Stimulated activated CD8-positive, alpha-beta memory T cell treated with anti-CD3 and anti-CD28 coated beads, Interleukin-4, amount 100 ng/mL, for 4 hours (primary cell): ENCODE measurements at places on chromosomes 12 and 14.

GRCh38 chr12:4460761-4461160 is 15.1 kb upstream of the FGF6 start:
- no peak for DNase-seq

- no peak for DNase-seq
Observed at GRCh38 chr12:89831310-89832095, 122.9 kb upstream of the ATP2B1 start.

DNA sequence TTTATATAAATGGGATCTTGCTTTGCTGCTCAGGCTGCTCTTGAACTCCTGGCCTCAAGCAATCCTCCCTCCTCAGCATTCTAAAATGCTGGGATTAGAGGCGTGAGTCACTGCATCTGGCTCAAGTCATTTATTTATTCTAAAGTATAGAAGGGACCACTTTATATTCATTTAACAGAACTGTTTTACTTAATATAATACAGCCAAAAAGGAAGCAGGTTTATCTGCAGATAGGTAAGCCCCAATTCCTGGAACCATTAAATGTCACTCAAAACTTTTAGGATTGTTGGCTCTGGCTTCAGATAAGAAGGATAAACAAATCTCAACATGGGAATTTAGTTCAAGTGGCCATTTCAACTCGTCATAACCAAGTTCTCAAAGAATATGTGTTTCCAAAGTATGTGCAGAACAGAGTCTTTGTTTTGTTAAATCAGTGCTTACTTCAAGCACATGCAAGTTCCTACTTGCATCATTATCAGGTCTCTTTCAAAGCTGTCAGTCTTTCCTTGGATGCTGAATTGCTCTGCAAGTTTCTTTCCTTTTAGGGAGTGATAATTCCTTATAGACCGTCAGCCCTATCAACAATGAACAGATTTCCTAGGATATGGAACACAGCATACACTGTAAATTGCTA is 60.4 kb downstream of the KITLG start:
- no peak for DNase-seq

- no peak for DNase-seq
Observed at GRCh38 chr12:15732341-15733061, 56.7 kb downstream of the EPS8 start.

DNA sequence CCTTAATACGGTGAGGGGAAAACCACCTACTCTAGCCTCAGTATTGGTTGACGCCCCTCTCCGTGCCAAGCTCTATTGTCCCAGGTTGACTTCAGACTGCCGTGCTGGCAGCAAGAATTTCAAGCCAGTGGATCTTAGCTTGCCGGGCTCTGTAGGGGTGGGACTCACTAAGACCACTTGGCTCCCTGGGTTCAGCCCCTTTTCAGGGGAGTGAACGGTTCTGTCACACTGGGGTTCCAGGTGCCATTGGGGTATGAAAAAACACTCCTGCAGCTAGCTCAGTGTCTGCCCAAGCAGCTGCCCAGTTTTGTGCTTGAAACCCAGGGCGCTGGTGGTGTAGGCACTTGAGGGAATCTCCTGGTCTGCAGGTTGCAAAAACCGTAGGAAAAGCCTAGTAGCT is 107.1 kb downstream of the NUBPL start:
- DNase-seq, result no peak

- no peak for DNase-seq
Observed at GRCh38 chr12:50746431-50746830, 17.5 kb upstream of the ATF1 start.

DNA sequence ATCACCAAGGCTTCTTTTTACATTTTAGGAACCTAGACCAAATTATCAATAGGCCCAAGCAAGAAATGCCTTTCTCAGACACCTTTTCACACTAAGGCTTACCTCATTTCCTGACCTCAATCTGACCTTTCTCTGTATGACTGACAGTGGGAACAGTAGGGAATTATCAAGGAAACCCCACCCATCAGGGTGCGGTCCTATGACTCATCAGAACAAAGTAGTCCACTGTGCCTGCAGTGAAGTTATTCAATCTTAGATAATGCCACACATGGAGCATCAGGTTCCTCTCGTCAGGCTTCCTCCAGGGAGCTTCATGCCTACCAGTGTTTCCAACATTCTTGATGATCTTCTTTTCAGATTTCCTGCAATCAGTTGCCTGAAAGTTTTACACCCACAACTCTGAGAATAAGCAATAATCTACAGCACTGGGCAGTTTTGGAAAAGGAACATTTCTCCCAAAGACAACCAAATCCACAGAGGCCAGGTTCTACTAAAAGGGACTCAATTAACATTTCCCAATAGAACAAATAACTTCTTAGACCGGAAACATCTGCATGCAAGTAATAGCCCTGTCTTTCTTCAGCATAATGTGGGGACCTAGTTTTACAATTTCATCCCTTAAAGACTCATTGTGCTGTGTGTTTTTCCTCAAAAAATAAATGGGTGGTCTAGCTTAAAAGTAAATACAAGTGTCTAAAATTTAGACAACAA is 35.9 kb upstream of the TMTC2 start:
- no peak for DNase-seq

GRCh38 chr12:62948123-62948522 is 13.2 kb upstream of the PPM1H start:
- no peak for DNase-seq

- DNase-seq, result no peak
Observed at GRCh38 chr14:64801800-64802199, 77.9 kb downstream of the SPTB start.

GRCh38 chr14:86838363-86838762 is 1154.6 kb downstream of the GALC start:
- DNase-seq, result no peak

- no peak for DNase-seq
Observed at GRCh38 chr14:63426838-63427352, 108.2 kb upstream of the GPHB5 start.

DNA sequence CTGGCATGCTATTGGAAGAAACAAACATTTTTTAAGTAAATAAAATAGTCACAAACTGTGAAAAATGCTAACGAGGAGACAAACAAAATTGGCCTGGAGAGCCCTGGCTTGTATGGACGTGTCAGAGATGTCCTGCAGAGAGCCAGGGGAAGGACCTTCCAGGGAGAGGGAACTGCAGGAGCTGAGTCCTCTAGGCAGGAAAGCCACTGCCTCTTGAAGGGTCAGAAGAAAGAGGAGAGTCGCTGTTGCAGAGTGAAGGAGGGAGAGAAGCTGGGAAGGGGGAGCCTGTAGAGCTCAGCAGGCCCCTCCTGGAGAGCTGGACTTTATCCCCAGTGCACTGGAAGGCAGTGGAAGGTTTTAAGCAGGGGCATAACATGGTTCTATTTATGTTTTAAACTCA is 80.3 kb upstream of the PWP1 start:
- no peak for DNase-seq

- no peak for DNase-seq
Observed at GRCh38 chr14:22888662-22889061, 5.6 kb downstream of the REM2 start.

GRCh38 chr14:43535231-43535838 is 971.7 kb downstream of the FSCB start:
- no peak for DNase-seq

DNA sequence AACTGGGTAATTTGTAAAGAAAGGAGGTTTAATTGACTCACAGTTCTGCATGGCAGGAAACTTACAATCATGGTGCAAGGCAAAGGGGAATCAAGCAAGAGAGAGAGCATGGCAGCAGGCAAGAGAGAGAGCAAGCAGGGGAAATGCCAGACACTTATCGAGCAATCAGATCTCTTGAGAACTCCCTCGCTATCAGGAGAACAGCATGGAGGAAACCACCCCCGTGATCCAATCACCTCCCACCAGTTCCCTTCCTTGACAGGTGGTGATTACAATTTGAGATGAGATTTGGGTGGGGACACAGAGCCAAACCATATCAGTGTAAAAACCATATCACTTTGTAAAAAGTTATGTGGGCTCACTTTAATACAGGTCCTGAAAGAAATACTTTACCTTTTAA is 56.4 kb upstream of the NEDD1 start:
- no peak for DNase-seq

GRCh38 chr12:61896436-61896835 is 363.8 kb upstream of the USP15 start:
- DNase-seq, result no peak

DNA sequence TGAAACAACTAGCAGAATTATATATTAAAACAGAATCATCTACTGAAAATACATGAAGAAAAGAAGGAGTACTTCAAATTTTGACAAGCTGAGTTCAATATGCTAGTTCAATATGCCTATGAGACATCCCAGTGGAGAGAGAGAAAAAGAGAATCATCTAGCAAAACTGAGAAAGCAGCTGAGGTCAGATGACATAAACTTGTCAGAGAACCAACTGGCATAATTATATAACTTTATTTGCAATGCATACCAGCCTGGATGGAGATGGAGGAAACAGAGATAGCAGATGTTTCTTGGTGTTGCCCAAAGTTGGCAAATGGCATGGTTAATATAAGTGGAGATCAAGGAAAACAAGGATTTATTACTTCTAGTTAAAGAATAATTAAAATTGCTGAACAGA is 148.7 kb upstream of the PDZRN4 start:
- no peak for DNase-seq

GRCh38 chr12:58812214-58812613 is 108.1 kb downstream of the LRIG3 start:
- DNase-seq, result no peak

DNA sequence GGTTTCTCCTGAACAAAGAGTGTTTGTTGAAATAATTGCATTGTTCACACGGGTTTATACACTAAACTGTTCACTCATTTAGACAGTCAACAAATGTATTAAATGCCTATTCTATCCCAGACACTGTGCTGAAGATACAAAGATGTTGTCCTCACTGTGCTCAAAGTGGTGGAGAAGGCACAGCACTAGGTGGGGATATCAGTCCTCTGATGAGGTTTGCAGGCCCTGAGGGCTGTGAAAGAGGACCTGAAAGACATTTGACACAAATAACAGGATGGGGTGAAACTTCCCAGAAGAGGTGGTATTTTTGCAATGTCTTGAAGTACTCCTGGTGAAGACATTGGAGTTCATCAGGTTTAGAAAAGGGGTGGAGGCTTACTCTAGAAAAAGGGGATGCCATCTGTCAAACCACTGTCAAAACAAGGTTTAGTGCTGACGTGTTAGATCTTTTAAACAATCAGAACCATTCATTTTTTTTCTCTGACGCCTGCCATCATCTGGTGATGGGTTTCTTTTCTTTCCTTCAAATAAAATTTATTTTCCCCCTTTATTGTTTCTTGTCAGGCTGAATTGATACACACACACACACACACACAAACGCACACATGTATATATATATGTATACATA is 69.5 kb downstream of the ACSS3 start:
- no peak for DNase-seq

DNA sequence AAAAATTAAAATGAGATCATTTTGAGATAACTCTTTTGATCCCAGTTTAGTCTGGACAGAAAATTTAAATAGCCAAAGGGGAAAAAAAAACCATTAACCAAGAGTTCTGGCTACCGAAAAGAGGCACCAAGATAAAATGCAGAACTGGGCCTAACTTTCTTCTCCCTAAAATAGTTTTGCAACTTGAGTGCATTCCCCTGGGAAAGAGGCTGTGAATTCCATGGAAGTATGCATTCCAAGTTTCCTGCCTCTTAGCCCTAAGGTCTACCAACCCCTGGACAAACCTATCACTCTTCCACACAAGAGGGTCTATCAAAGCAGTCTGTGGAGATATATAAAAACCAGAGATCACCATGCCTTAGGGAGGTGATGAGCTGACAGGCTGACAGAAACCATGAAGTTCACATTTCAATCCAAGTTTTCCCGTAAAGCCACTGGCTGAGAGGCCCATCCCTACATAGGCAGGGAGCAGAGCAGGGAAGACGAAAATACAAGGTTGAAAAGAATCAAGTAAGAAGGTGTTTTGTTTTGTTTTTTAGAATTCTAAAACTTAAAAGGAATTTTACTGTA is 33.8 kb downstream of the DCP1B start:
- no peak for DNase-seq

DNA sequence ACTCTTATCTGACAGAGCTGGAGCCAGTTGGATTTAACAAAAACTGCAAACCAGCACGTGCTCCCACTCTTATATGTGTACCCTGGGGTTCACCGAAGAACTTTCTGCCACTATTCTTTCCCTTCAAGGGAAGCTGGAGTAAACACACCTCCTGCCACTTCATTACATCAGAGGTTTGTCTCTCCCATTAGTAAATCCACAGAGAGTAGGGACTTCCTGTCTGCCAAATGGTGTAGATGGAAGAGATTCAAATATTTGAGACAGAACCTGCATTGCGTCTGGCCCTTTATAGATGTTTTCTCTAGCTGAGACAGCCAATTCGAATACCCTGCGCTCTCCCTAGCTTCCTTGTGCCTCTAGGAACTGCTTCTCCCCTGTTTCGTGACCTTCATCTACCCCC is 29.1 kb upstream of the AEBP2 start:
- DNase-seq, result no peak

DNA sequence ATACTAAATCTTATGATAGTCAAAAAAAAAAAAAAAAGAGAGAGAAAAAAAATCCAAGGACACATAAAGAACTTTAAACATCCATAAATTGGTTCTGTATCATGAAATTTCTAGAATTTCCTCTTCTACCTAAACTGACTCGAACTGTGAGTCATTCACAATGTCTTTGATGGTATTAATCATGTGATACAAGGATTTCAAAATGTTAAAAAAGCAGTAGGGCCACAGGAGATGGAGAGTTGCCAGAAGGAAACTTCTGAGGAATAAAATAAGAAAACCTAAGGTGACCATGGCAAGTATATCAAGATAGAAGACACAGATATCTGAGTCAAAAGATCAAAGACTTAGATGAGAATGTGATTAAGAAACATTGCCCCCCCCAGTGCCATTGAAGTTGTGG is 1320.9 kb upstream of the FLRT2 start:
- no peak for DNase-seq

DNA sequence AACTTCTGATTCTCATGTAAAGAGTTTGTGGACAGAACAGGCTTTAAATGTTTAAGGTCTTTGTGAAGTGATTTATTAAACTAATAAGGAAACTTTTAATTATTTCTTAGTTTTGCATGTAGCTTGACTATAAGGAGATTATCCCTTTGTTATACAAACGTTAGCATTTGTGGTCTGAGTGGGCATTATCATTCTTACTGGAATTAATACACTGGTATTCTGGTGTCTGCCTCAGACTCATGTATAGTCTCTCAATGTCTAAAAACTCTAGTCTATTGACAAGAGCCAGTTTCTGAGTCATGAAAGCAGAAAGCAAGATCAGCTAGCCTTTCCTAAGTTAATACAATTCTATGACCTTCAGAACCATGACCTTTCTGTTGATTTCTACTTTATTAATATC is 51.3 kb downstream of the SOX5 start:
- DNase-seq, result no peak

GRCh38 chr12:13000616-13000924 is 505 bp upstream of the HEBP1 start:
- DNase-seq, result peak; percentile 6

- no peak for DNase-seq
Observed at GRCh38 chr12:53844994-53845844, 93.4 kb upstream of the HOXC13 start.
